ENCODE measurements at places on chromosomes 2 and 18.

DNA sequence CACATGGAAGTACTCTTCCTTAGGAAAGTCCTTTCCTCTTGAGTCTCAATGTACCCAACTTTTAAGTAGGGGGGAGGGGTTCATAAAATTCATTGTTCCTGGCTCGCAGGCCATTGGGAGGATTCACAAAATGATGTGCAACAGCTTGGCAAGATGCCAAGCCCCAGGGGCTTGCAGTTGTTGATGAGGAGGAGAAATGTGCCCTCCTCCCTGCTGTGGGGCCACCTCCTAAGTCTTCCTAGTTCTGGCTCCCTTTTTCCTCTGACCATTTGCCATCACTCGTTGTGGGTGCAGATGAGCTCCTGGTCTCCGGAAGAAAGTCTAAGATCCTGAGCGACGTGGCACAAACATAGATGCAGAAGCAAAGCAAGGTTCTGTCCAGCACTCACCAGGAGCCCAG lies 435.4 kb downstream of the EIPR1 start:
- DNase-seq: no peak

GRCh38 chr2:134846213-134846612 lies 7.8 kb downstream of the ACMSD start:
- DNase-seq: no peak

- no peak for DNase-seq
Observed at GRCh38 chr18:38421872-38422615, 856.4 kb upstream of the CELF4 start.

GRCh38 chr2:63658176-63658968 lies 69.6 kb downstream of the MDH1 start:
- DNase-seq: no peak

- no peak for DNase-seq
Observed at GRCh38 chr2:98710734-98711133, 20.2 kb downstream of the MGAT4A start.

GRCh38 chr2:43707255-43708015 lies 31.2 kb upstream of the C1GALT1C1L start:
- DNase-seq: no peak

- DNase-seq: no peak
Observed at GRCh38 chr2:118519511-118519910, 327.9 kb downstream of the EN1 start.

- peak; percentile 36 for DNase-seq
Observed at GRCh38 chr2:70089220-70089982, 2.1 kb downstream of the PCBP1 start.

GRCh38 chr18:53790786-53791185 lies 433.7 kb downstream of the MBD2 start:
- DNase-seq: no peak

- DNase-seq: no peak
Observed at GRCh38 chr2:139055202-139055601, 275.0 kb upstream of the NXPH2 start.

GRCh38 chr18:43022874-43023273 lies 92.6 kb downstream of the RIT2 start:
- DNase-seq: no peak

DNA sequence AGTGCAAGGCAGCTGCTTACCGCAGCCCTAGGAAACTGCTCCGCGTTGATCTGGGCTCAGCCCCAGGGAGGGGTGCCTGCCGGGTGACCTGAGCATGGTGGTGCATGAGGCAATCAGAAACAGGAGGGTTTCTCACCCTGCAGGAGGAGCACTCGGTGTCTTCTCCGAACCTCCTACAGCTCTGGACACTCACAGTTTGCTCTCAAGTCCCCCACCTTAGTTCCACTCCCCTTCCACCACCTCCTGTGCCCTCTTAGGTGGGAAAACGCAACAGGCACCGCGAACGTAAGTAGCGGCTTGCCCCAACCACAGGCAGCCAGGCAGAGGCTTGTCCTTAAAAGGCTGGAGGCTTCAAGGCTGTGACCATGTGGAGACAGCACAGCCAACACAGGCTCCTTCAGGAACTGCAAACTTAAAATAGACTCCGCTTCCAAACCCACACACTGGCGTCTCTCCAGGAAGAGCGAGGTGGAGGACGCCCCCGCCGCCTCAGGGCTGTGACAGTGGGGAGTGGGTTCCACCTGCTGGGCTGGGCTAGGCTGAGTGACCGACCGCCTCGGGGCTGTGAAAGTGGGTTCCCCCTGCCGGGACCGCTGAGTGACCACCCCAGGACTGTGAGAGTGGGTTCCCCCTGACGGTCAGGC lies 71.6 kb downstream of the NDUFA10 start:
- DNase-seq: no peak
